Stimulated activated CD8-positive, alpha-beta memory T cell treated with anti-CD3 and anti-CD28 coated beads, Interleukin-15, amount 100 ng/mL, for 24 hours (primary cell): ENCODE measurements at places on chromosomes 5 and 9.

DNA sequence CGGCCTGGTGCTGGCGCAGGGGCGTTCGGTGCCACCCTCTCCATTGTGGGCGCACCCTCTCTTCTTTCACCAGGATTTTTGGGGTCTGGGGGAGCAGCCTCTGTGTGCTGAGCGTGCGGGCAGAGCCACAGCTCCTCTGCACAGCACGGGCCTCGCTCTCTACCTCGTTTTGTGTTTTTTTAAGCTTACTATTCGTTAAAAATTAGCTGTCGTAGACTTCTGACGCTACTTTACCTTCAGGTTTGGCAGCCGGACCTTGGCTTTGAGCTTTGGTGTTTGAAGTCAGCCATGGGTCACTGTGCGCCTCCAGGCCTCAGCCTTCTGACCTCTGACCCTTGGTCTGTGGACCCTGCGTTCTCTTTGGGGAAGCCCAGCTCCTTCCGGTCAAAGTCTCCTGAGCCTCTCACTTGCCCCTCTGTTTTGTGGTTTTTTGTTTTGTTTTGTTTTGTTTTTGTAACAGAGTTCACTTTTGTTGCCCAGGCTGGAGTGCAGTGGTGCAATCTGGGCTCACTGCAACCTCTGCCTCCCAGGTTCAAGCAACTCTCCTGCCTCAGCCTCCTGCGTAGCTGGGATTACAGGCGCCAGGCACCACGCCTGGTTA is 88.2 kb upstream of the CACNA1B start:
- no peak for DNase-seq

GRCh38 chr5:123511290-123511647 is 708 bp upstream of the CSNK1G3 start:
- no peak for DNase-seq

DNA sequence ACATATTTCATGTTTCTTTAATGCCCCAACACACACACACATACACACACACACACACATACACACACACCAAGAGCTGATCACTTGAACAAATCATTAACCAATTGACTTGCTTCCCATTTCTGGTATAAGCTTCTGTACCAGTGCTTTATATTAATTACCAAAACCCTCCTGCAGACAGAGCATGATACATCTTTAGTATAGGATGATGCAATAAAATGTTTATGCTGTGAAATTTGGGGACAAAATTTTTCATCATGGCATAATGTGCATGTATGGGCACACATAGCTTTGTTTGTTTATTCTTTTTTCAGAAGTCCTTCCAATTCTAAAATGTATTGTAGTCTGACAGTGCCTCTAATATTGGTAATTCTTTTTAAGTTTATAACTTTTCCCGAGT is 34.5 kb downstream of the SLC1A3 start:
- no peak for DNase-seq

GRCh38 chr5:77958642-77959330 is 182.6 kb upstream of the TBCA start:
- no peak for DNase-seq

GRCh38 chr5:146461319-146461718 is 14.2 kb downstream of the TCERG1 start:
- no peak for DNase-seq

DNA sequence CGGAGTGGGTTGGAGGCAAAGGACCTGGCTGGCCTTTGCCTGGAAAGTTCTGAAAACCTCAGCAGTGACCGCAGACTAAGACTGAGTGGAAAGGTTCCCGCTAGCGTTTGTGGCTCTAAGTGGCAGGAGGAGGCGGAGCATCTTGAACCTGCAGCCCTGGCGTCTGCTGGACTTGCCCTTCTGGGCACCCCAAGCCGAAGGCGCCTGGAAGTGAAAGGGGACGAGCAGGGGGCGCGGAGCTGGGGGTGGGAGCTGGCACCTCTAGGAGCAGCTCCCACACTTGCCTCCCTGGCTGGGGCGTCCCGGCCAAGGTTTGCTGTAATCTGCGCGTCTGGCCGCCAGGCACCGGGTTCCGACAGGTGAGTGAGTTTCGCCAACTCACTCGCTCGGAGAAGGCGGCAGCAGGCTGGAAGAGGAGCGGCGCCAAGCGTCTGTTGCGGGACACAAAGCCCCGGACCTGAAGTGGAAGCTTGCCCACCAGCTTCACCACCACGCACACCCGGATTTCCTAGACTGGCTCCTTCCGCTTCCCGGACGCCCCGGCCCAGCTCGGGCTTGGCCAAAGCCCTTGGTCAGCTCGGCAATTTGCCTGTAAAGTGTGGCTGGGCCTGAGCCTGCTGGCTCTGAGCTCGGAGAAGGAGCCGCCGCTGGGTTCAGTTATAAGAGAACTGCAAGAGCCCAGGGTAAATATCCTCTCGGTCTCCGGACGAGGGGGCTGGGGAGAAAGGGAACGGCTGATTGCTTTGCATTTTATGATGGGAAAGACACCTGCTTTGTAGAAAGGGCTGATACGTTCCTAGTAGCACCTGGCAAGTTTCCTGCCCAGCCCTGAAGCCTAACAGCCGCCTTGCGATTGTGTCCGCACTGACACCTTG is at the start of gene GNA14:
TSS of gene GNA14 (minus strand) at position 89 of the 875 bp plus-strand sequence. CDS start 529 bp downstream, outside the sequence.
- no peak for DNase-seq

DNA sequence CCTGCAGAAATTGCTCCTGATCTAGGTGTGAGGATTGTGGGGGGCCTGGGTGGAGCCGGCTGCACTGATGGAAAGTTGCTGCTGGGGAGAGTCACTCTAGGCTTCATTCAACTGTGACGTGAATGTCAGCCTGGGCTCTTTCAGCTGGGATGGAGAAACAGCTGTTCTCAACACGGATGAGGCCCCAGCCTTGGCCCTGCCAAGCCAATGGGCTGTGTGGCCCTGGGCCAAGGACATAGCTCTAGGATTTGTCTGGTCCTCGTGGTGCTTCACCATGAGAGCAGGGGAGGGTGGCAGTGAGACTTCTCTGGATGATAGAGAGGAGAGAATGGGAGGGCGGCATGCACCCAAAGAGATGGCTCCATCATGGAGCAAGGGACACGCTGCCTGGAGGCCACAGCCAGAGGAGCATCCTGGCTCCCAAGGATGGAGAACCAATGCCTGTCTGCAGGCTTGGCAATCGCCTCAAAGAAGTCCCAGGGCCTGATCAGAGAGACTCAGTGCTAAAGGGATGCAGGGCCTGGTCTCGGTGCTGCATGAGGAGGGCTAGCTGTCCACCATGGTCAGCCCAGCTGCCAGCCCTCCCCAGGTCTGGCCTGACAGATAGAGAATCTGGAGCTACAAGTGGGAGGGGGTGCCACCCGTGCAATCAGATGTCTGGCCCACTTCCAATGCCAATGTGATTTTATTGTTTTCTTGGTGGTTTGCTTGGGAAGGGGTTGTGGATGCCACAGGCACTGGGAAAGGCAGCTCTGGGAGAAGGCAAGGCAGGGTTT is 141.0 kb downstream of the GADD45G start:
- no peak for DNase-seq

DNA sequence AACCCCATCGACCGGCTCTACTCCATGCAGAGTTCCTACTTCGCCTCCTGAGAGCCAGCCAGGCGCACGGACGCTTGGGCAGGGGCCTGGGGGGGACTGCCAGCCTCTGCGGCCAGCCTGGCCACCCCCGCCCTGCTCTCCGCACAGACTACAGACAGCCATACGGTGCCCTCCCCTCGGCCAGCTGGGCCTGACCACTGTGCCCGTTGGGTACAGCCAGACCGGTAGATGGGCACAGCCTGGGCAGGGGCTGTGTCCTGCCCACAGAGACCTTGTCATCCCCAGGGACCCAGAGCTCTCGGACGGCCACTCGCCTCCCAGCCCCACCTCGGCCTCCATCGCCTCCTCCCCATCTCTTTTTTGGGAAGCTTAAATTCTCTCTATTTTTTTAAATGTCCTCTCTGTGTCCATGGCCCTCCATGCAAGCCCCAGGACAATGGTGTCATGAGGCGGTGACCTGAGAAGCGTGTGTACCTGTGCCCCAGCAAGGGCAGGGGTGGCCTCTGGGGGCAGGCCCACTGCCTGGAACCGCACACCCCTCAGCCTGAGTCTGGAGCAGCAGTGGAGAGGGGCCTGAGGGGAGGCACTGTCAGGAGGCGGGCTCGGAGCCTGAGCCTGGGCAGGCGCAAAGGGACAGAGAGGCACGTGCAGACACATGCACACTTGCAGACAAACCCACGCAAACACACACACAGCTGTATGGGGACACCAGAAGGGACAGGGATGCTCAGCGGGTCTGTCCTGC is 82.8 kb downstream of the LMX1B start:
- DNase-seq: no peak

DNA sequence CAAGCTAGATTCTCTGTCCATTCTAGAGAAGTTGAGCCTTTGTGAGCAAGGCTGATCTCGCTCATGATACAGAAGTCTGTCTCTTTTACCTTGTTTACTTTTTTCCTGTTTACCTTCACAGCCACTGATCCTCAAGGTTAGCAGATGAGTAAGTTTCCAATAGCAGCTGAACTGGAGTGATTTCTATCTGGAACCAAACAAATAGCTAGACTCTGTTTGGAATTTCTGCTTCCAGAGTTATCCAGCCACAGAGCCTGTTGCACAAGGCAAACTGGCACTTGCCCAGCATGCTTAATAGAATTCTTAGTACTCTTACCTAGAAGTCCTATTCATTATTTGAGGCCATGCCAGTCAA is 12.8 kb upstream of the PANK3 start:
- DNase-seq: no peak

DNA sequence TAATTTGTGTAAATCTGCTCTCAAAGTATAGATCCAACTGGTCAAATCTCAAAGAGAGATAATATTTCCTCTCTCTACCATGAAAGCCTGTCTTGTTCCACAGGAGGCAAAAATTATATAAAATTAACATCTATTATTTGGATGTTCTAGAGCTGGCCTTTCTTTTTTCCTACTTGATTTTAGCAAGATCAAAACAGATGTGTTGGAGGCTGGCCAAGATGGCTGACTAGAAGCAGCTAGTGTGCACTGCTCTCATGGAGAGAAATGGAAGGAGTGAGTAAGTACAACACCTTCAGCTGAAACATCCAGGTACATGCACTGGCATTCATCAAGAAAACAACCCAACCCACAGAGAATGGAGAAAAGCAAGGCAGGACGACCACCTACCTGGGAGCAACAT is 298.6 kb upstream of the SLC24A2 start:
- no peak for DNase-seq

DNA sequence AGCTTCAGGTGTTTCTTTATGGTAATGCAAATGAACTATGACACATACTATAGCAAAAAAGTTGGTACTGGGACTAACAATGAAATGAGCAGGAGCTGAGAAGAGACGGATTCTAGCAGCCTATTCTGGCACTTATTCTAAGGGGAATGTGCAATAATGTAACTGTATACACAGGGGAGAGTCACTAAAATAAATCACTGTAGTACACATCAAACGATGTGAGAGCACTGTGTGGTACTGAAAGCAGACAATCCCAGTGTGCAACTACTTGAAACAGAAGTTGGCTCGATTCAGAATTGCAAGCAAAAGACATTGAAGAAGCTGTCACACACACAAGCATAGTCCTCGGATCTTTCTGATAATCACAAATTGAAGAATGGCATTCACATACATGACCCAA is 1713.0 kb upstream of the CDH9 start:
- no peak for DNase-seq

- no peak for DNase-seq
These were observed 7.4 kb downstream of the SLC12A7 start for GRCh38 chr5:1104327-1105006.

- no peak for DNase-seq
These were observed 487.2 kb downstream of the SEMA5A start for GRCh38 chr5:9058666-9059065.

- DNase-seq: no peak
These were observed 12.6 kb upstream of the TNIP1 start for GRCh38 chr5:151093476-151093889.

- peak; percentile 4 for DNase-seq
These were observed at the start of gene COL5A1 for GRCh38 chr9:134641173-134641989. TSS of gene COL5A1 (plus strand) at chr9:134641803. CDS start at chr9:134642188, 385 bp downstream.

DNA sequence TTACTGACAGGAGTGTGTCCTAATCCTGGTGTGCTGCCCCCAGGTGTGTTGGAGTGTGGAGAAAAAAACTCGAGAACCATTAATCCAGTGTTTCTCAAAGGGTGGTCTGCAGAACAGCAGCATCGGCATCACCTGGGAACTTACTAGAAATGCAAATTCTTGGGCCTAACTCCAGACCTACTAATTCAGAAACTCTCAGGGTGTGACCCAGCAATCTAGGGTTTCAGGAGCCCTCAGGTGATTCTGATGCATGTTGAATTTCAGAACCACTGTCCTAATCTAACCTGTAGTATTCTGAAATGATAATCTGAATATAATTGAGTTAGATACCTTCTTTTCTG is 30.0 kb upstream of the IL6ST start:
- no peak for DNase-seq

DNA sequence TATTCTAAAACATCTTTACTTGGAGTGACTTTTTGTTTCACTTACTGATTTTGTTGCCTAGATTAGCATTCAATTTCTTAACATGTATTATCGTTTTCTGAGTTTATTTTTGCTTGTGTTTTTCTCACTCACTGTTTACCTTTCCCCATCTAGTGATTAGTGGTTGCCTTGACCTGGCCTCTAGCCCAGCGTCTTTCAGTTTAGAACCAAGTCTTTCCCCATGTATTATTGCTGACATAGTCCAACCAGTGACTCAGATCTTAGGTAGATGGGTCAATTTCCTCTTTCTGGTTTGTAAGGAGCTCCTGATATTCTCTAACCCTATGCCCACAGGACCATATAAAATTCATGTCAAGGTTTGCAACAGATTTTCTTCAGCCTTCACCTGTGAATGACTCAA is 135.5 kb downstream of the PRR16 start:
- DNase-seq: no peak

GRCh38 chr9:73183917-73184861 is 32.5 kb downstream of the ANXA1 start:
- DNase-seq: no peak

DNA sequence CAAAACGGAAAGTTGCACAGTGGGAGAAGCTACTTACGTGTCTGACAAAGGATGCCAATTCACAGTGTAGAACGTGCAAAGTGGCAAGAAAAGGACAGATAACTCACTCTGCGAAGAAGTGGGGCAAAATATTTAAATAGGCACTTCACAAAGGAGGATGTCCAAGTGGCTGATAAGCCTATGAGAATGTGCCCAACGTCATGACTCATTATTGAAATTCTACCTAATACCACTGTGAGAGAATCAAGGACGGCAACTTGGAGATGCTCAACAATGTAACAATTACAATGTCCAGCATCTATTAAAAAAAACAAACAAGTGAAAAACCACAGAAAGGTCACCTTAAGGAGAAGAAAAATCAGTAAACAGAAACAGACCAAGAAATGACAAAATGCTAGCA is 59.0 kb downstream of the NACC2 start:
- DNase-seq: no peak

DNA sequence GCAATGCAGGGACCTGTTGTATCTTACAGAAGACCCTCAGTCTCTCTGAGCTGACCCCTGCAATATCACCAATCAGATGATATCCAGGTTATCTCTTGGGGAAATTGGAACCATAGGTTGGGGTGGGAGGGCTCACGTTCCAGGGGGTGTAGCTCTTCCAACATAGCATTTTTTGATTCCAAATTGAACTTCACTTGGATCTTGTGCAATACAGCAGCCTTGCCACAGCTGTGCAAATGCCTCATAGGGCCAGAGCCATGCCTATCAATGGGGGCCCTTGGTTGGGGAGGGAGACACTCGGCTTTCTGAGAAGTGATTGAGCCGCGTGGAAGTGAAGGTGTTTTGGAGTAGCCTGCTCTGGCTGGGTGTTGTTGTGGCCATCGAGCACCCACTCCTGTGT is 117.2 kb upstream of the PITX1 start:
- DNase-seq: no peak
